AG04450 (cell line): ENCODE measurements at places on chromosomes 11 and 22.

- DNase-seq: no peak
Measured at GRCh38 chr11:120482149-120482548, 29.4 kb upstream of the GRIK4 start.

- DNase-seq: no peak
Measured at GRCh38 chr22:45642986-45643385, 28.6 kb upstream of the ATXN10 start.

DNA sequence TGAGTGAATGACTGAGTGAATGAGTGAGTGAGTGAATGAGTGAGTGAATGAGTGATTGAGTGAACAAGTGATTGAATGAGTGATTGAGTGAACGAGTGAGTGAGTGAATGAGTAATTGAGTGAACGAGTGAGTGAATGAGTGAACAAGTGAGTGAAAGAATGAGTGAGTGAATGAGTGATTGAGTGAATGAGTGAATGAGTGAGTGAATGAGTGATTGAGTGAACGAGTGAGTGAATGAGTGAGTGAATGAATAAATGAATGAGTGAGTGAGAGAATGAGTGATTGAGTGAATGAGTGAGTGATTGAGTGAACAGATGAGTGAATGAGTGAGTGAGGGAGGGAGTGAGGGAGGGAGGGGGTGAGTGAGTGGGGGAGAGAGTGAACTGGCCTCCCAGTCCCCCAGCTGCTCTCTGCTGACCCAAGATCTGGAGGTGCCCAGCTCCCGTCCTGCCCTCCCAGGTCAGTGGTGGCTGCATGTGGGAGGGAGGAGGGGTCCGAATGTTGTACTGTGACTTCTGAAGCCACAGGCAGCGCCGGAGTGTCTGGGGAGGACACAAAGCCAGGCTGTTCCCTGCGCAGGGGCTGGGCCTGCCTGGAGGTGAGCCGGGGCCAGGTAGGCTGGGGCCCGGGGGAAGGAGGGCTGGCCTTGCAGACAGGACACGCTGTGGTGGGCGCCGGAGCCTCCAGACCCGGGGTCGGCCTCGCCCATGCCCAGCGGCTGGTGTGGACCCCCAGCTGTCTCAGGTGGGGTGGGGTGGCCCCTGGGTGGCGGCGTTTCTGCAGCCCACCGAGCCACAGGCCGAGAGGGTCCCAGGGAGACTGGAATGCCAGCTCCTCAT is 17.8 kb upstream of the PIM3 start:
- no peak for DNase-seq

- DNase-seq: no peak
Measured at GRCh38 chr11:134511255-134511654, 99.2 kb upstream of the B3GAT1 start.

- no peak for DNase-seq
Measured at GRCh38 chr11:116731097-116731761, 41.6 kb downstream of the BUD13 start.

GRCh38 chr11:128734103-128734831 is 40.4 kb downstream of the FLI1 start:
- DNase-seq: no peak

GRCh38 chr22:30302810-30303138 is 13.5 kb upstream of the CASTOR1 start:
- DNase-seq: no peak

DNA sequence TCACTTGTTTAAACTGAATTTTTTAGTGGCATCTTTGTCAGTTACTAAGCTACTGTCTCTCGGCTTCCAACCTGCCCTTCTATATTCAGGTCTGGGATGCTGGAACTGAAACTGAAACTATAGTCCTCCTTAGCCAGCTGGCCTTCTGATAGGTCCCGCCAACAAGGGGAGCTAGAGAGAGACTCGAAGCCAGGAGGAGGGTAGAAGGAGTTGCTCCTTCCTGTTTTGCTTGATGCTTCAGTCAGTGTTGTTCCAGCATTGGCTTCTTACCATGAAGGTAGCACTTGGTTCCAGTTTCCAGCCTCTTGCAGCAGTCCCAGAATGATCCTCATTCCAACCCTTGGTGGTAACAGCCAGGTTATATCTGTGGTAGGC is 32.9 kb upstream of the HORMAD2 start:
- DNase-seq: no peak

- no peak for DNase-seq
Measured at GRCh38 chr11:17748761-17749721, 14.5 kb downstream of the KCNC1 start.

DNA sequence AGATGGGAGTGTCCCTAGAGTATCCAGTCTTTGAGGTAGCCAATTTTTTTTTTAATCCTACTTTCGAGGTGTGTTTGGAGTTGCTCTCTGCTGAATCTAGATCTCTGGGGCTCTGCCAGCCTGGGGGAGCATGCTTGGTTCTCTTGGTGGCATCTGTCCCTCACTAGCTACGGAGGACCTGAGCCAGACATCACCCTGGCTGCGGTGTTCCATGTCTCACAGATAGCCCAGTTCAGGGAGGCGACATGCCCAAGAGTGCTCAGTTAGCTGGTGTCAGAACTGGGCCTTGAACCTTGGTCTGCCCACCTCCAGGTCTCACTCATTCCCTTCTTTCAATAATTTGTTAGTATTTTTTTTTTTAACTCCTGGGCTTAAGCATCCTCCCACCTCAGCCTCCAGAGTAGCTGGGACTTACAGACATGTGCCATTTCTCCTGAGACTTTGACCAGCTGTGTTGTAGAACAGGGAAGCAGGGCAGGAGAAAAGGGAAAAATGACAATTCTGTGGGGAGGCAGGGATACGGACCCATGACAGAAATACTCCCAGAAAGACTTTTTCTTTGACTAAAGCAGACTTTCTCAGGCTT is 621 bp downstream of the HMOX1 start:
- DNase-seq: no peak

DNA sequence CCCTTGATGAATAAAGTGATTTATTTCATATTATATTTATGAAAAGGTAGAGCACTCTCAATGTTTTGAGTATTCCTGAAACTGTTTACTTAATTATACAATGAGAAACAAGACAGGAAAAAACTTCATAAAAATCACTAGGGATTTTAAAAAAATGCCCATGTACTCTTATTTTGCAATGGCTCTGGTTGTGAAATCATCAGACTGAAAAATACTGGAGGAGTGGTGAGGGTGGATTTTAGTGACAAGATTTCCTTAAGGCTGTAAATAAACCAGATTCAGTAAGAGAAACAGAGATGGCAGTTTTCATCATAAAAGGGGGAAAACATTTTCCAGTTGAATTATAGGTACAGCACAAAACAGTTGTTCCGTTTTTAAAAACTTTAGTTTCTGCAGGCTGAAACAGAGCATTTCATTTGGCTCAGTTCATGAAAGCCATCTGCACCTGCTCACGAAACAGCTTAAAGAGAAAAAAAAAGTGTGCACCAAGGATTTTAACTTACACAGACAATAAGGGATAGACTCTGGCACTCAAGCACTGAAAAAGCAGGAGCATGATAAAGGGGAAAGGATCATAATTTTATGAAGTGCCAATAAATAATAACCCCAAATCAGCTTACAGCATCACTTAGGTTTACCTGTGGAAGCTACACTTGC is 100.7 kb downstream of the MAML2 start:
- DNase-seq: no peak

GRCh38 chr22:45169591-45170466 is 6.1 kb downstream of the NUP50 start:
- no peak for DNase-seq

DNA sequence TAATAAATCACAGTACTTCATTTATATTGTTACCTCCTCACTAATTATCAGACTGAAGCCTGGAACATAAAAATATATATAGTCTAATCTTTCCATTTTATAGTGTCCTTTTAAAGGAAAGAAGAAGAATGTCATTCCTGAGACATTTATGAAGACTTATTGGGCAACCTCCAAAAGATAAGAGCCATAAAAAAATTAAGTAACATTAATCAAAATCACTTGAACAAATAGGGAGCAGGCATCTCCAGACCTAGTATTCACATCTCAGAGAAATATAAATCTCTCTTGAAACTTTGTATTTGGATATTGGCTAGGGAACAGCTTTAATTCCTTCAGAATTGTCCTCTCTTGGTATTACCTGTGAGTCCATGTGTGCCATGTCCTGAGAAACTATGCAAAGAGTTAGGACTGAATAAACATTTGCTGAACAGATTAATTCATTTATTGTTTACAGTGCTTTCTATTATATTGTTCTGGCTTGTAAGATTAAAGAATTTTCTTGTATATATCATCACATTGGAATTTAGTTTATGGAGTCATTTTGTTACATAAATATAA is 530.5 kb upstream of the LRRC4C start:
- DNase-seq: no peak

DNA sequence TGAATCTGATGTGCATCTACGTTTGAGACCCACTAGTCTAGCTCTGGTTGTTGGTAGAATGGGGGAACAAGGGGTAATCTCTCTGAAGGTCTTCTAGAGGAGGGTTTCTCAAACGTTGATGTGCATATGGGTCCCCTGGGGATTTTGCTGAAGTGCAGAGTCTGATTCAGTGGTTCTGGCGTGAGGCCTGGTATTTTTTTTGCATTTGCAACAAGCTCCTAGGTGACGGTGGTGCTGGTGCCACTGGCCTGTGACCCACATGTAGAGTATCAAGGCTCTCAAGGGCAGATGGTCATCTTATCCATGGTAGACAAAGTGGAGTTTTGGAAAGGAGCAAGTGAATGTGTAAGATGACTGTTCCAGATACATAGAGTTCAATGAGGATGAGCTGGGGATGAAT is 97.1 kb downstream of the CEP164 start:
- no peak for DNase-seq

DNA sequence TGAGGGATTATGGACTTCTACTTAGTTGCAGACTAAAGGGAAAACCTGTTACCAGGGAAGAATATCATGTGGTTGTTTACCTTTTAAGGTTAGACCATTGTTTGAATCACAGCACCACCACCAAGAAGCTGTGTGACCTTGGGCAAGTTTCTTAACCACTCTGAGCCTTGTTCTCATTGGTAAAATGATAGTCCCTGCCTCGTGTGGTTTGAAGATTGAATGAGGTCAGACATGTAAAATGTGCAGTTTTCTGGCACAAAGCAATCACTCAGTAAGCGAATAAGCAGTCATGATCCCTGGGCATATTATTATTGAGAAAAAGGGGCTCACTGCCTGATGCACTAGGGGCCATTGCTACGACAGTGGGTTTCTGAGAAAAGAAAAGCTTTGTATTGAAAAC is 28.3 kb downstream of the MOV10L1 start:
- no peak for DNase-seq

GRCh38 chr22:28981818-28982499 is 79.7 kb downstream of the C22orf31 start:
- no peak for DNase-seq

DNA sequence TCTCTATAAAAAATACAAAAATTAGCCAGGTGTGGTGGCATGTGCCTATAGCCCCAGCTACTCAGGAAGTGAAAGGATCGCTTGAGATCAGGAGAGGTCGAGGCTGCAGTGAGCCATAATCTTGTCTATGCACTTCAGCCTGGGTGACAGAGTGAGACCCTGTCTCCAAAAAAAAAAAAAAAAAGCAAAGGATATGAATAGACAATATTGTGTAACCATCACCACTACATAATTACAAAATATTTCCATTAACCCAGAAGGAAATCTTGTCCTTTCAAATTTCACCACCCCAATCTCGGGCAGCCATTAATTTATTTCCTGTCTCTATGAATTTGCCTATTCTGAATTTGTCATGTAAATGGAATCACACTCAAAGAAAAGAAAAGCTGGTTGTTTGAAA is 21.2 kb downstream of the RSF1 start:
- DNase-seq: no peak

GRCh38 chr11:108902027-108902469 is 237.2 kb downstream of the DDX10 start:
- no peak for DNase-seq

- no peak for DNase-seq
Measured at GRCh38 chr11:48538991-48539390, 50.4 kb downstream of the OR4A47 start.

DNA sequence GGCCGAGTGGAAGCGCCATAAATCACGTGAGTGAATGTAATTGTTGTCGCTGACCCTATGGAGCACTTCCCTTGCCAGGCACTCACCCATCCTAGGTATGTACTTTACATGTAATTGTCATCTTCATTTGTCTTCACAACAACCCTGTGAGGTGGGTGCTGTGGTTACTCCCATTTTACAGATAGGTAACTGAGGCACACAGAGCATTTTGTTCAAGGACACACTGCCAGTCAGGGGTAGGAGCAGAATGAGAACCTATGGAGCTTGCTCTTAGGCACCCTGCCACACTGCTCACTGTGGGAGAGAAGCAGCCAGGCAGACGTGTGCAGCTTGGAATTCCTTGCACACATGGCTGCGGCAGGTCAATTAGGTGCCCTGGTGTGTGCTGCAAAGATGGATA is 785 bp upstream of the EFCAB6 start:
- no peak for DNase-seq

GRCh38 chr11:104956528-104956927 is 11.8 kb downstream of the CASP4 start:
- DNase-seq: no peak

GRCh38 chr11:76680518-76681425 is 10.2 kb upstream of the LRRC32 start:
- DNase-seq: no peak

GRCh38 chr22:49825944-49826602 is 1.6 kb downstream of the BRD1 start:
- no peak for DNase-seq

GRCh38 chr11:128687321-128687720 is 6.6 kb upstream of the FLI1 start:
- no peak for DNase-seq

GRCh38 chr11:133553885-133554740 is 21.8 kb upstream of the OPCML start:
- DNase-seq: no peak

DNA sequence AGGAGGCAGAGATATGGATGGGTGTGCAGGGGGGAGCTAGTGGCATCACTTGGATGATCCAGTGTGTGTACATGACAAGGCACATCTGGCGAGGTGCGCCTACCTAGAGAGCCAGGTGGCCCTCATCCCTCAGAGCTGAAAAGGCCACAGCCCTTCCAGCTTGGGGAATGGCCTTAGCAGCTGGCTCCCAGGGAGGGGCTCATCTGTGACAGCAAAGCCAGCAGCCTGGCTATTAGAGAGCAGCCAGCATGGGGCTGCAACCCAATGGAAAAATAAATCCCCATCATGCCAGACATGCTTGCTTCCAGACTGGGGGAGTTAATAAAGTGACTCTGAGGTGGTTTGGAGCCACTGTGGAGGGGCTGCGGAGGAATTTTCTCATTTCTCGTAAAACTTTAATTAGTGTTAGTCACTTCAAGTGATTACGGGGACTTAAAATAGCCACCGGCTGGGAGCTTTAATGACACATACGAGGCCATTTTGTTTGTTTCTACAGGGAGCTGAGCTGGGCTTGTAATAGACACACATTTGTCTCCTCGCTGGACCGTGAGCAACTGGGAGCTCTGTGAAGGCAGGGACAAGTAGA is 111.2 kb upstream of the ALX4 start:
- DNase-seq: no peak

GRCh38 chr11:118152552-118153471 is at the start of gene SCN4B:
TSS of gene SCN4B (minus strand) at chr11:118152823. CDS start at chr11:118152673, 150 bp downstream.
- DNase-seq: peak; percentile 6

- no peak for DNase-seq
Measured at GRCh38 chr11:73330569-73331093, 22.6 kb downstream of the ARHGEF17 start.
